Panc1 (cell line): ENCODE measurements at places on chromosomes 11 and 22.

- DNase-seq = no peak
Measured at GRCh38 chr11:33063326-33063881, 24.0 kb downstream of the TCP11L1 start.

DNA sequence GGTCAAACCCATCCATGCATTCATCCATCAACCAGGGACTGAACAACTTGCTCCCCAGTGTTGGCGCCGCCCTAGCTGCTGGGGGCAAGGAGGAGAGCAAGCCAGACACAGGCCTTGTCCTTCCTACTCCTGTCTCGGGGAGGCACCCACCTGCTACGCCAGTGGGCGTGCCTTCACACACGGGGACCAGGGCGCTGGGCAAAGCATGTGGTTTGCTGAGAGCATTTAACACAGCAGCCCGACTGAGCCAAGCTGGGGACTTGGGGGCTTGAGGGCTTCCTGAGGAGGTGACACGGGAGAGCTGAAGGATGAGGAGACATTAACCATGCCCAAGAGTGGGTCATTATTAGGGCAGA, 30.6 kb downstream of the CACNA1I start:
- no peak for DNase-seq

DNA sequence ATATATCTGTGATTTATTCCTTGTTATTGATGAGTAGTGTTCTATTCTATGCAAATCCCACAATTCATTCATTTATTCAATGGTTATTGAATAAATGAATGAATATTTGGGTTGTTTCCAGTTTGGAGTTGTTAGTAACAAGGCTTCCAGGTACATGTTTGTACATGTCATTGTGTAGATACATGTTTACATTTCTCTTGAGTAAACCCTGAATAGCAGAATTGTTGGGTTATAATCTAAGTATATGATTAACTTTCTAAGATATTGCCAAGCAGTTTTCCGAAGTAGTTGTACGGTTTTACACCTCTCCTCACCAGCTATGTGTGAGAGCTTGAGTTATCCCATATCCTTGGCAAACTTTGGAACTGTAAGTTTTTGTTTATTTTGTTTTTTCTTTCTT, 18.5 kb upstream of the OR8G1 start:
- DNase-seq = no peak

- no peak for DNase-seq
Measured at GRCh38 chr11:35618497-35619115, 346 bp downstream of the FJX1 start.

DNA sequence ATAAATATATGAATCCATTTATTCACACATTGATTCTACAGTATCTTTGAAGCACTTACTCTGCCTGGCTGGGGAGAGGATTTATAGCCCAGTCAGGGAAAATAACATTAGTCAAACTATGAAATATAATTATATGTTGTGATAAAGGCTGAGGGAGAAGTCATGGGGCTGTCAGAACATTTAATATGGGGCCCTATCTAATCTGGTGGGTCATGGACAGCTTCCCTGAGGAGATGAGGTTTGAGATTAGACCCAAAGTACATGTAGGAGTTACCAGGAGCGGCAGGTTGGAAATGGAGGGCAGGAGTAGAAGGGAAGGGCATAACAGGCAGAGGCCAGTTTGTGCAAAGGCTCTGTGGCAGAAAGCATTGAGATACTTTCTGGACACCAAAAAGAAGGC, 86.2 kb downstream of the DEPDC5 start:
- no peak for DNase-seq

DNA sequence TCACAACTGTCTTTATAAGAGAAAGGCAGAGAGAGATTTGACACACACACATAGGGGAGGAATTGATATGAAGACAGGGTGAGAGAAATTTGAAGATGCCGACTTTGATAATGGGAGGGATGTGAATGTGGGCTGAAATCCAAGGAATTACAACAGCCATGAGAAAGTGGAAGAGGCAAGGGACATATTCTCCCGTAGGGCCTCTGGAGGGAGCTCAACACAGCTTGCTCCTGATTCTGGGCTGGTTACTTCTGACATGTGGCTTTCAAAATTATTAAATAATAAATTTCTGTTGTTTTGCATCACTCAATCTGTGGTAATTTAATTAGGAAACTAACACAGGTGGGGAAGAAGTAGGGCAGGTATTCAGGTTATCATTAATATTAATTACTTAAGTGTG, 282.9 kb downstream of the LUZP2 start:
- DNase-seq = no peak

- DNase-seq = no peak
Measured at GRCh38 chr11:45180848-45181192, 34.4 kb downstream of the PRDM11 start.

DNA sequence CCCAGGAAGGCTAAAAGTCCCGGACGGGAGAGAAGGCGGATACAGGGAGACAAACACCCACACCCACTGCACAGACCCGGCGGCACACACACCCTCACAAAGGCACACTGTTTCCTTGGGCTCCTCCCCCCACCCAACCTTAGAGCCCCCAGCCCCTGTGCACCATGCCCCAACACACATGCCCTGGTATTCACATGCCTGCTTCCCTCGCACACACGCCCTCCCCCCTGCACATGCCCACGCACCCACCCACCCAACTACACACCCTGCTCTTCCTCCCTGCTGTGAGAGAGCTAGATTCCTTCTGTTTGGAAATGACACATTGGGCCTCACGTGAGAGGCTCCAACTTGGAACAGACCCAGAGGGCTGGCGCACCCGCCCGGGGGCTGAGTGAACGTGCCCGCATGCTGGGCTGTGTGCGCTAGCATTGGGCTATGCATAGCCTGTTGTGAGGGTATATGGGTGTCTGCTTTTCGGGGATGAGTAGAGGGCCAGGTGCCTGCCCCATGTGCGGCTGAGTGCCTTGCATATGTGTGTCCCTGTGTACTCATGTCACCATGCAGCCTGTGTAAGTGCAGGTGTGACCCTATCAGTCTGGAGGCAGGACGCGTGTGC, 518 bp upstream of the CHRM1 start:
- no peak for DNase-seq

DNA sequence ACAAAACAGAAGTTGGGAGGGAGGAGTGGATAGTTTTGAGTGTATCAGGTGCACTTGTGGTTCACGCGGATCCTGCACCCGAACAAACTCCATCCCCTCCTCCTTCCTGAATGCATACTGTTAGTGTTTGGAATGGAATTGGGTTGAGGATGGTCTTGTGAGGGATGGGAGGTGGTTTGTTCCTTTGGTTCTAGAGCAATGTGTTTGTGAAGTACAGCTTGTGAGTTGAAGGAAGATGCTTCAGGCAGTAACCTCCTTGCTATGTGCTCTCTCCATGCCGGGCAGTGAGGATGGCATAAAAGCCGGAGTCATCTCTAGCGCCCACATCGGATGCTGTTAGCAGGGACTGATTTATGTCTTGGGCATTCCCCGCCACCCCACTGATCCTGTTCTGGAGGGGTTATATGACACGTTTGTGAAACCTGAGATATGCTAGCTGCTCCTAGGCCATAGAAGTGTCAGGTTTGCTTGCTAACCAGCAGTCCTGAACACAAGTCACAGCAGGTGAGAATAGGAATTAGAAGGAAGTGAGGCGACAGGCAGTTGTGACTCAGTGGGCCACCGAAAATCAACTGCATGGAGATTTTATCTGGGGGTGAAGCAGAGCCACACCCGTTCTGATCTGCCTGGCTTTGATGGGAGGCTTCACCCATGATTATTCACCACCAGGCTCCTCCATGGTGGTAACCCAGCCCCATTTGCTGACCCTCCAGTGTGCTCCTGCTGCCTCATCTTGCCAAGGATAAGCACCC, 2.2 kb downstream of the BCR start:
- no peak for DNase-seq

GRCh38 chr11:106594751-106595351, 423.4 kb downstream of the GUCY1A2 start:
- DNase-seq = no peak

GRCh38 chr11:130623670-130624668, 175.5 kb downstream of the ADAMTS15 start:
- no peak for DNase-seq

DNA sequence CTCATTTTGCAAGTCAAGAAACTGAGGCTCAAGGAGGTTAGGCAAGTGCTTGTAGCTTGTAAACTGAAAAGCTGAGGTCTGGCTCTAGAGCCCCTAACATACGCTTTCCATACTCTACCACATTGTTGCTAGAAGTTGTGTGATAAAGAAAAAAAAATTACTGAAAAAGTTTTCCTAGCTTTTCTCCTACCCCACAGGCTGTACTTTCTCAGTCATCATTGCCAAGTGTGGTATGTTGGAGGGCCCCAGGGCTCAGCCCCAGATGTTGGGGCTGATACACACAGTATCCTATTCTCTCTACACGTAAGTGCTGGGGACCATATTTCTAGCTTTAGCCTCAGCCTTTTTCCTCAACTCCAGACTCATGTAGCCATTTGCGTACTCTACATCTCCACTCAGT, 16.0 kb downstream of the KREMEN1 start:
- DNase-seq = no peak

GRCh38 chr11:59097113-59097708, 9.8 kb upstream of the FAM111B start:
- no peak for DNase-seq

- no peak for DNase-seq
Measured at GRCh38 chr11:129536338-129536737, 160.7 kb downstream of the BARX2 start.

- DNase-seq = no peak
Measured at GRCh38 chr11:108766596-108767173, 101.8 kb downstream of the DDX10 start.

GRCh38 chr11:68666849-68667248, 17.5 kb upstream of the GAL start:
- no peak for DNase-seq

GRCh38 chr11:106474274-106474673, 396.8 kb downstream of the AASDHPPT start:
- no peak for DNase-seq

GRCh38 chr11:128889657-128890213, 1.4 kb upstream of the KCNJ5 start:
- no peak for DNase-seq

DNA sequence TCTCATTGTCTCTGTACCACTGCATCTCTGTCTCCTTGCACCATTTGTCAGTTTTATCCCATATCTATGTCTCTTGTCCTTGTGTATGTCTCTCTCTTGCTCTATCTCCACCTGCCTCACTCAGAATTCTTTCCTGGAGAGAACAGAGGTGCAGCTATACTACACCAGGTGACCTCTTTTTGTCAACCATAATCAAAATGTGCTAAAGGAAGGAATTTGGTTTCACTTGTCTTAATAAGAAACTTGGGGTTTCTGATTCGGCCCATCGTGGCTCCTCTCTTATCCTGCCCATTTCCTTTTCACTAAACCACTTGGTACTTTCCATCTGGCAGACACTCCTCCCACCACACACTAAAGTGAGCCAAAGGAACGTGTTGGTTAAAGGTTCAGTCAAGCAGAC, 2.0 kb upstream of the C11orf42 start:
- no peak for DNase-seq

GRCh38 chr11:118842369-118842768, 41.3 kb upstream of the CXCR5 start:
- no peak for DNase-seq

DNA sequence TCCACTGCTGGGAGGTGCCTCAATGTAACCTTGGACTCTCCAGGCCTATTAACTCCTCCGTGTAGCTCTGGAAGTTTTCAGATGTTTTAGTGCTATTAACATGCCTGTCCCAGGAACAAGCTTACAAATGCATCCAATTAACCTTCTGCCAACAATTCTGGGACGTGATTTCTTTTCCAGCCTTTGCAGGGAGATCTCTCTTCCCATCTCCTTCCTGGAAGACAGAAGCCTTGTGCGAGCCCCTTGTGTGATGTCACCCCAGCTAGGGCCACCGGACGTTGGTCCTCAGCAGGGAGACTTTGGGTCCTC, 47.7 kb upstream of the SYT7 start:
- DNase-seq = no peak

- DNase-seq = peak; percentile 24
Measured at GRCh38 chr11:25981998-25982397, 349.9 kb upstream of the ANO3 start.

DNA sequence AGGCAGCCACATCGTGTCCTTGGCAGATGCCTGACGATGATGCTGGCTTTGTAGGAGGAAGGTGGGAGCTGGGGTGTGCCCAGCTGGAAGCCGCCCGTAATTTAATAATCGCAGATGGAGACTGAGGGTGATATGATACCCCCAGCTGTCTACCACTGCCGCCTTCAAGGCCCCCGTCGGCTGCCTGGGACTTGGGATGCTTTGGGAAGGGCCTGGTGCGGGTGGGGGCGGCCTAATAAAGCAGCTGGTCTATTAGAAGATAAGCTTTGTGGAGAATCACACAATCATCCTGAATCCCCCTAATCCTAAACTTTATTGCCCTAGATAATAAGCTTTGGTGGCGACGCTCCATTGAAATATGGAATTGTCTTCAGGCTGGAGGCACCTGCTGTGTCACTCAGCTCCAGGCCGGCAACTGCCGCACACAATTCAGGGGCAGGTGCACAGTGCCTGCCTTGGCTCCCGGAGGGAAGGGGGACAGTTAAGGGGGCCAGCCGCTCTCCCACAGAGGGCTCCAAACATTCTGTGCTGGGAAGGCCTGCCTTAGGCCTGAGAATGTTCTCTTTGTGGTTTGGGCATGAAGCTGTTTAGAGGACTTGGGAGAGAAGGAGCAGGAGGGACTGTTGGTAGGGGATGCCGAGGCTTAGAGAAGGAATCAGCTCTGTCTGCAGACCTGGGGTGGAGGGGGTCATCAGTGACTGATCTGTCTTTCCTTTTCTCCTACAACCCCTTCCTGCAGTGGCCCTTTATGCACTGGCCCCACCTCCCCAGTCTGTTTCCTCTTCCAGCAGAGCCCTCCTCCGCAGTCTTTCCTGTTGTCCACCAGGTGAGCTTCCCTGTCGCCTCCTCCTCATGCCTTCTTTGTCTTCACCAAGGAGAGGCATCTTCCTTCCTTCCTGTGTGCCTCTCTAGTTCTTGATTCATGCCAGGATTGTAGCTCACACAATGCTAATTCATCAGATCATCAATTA, 65.3 kb downstream of the ARL14EP start:
- DNase-seq = no peak

GRCh38 chr11:110728883-110729282, 16.6 kb upstream of the ARHGAP20 start:
- DNase-seq = no peak

- DNase-seq = no peak
Measured at GRCh38 chr22:42719656-42720262, 911 bp downstream of the A4GALT start.

GRCh38 chr22:49062155-49062801, 765.4 kb downstream of the BRD1 start:
- no peak for DNase-seq
